Dermis blood vessel endothelial cell (primary cell): ENCODE measurements at places on chromosomes 12 and 14. TPM values are rescaled to one million over a fixed set of nuclear protein-coding genes. Genes with fewer than 3 reads are reported as not detected.
A peak's percentile ranks its signal among the peaks of the same experiment; 100 is the strongest.

Gene LRRC10
- total RNA-seq: not detected in 2 replicates

Gene ADGRD1
- 0.17 and 0.33 TPM in 2 replicates for total RNA-seq

Gene SERPINA12
- total RNA-seq: not detected in 2 replicates

Gene KLRK1
- total RNA-seq: not detected in 2 replicates

Gene EMP1
- 318 and 336 TPM in 2 replicates for total RNA-seq

Gene SGPP1
- 11.1 and 13.7 TPM in 2 replicates for total RNA-seq

Gene BCL11B
- under 0.01 and 0.05 TPM in 2 replicates for total RNA-seq

Gene C14orf39
- total RNA-seq: not detected in 2 replicates

Gene KRT74
- not detected in 2 replicates for total RNA-seq

Gene COX8C
- 0.23 TPM in 1 of 2 replicates, not detected in the other for total RNA-seq

- DNase-seq: no peak
Measured at GRCh38 chr14:104515059-104515810, 64.3 kb upstream of the C14orf180 start.

DNA sequence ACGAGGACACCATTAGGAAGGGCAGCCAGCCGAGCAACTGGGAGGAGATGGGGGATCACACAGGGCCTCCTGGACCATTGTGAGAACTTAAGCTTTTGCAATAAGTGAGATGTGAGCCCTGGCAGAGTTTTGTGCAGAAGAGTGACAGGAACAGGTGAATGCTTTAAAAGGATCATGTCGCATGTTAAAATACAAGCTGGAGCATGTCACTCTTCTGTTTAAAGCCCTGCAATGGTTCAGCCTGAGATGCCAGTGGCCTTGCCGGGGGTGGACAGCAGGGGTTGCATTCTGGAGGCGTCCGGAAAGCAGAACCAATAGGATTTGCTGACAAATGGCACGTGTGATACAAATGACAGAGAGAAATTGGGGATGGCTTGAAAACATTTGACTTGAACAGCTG is 137.5 kb upstream of the RFLNA start:
- no peak for DNase-seq

DNA sequence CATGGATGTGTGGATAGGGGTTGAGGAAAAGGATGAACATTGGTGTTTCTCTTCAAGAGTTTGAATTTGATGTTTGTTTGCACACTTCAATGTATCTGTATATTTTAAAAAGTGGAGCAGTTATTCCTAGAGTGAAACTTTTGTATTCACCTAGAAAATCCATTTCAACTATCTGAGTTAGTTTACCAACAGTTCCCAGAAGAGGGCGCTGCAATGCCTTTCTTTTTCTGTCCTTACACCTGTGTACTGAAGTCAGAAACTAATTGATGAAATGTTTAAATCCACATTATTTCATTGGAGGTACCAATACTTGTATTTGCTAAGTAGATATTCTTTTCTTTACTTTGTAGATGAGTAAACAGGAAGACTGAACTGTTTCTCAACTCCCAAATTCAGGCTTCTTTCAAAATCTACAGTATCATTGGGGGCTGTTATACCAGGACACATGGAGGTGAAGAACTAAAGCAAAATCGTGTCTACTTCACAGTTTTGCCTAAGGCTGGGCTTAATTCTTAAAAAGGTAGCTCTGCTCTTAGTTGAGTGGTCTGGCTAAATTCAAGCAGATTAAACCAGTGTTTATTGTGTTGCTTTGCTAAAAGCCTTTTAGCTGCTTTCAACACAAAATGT is 26.6 kb upstream of the KLRB1 start:
- peak; percentile 80 for DNase-seq

- DNase-seq: peak; percentile 74
Measured at GRCh38 chr14:75295061-75295461, 16.4 kb downstream of the FOS start.

DNA sequence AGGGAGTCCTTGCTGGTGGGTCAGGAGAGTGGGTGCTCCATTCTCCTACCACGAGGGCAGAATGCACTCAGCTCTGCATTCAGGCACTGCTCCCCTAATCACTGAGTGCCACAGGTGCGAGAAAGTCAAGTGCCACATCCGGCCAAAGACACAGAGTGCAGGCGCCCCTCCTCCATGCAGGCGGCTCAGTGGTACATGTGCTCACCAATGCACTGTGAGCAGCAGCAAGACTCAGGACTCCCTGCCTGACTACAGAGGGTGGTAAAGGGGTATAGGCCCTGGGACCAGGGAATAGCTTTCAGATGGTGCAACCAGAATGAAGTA is 32.9 kb downstream of the ZFYVE21 start:
- DNase-seq: no peak

GRCh38 chr12:116520801-116521471 is 38.2 kb upstream of the MAP1LC3B2 start:
- DNase-seq: peak; percentile 49

GRCh38 chr12:131012279-131013069 is 58.8 kb downstream of the ADGRD1 start:
- DNase-seq: no peak

- DNase-seq: no peak
Measured at GRCh38 chr12:9742661-9743060, 9.8 kb upstream of the CLECL1 start.

DNA sequence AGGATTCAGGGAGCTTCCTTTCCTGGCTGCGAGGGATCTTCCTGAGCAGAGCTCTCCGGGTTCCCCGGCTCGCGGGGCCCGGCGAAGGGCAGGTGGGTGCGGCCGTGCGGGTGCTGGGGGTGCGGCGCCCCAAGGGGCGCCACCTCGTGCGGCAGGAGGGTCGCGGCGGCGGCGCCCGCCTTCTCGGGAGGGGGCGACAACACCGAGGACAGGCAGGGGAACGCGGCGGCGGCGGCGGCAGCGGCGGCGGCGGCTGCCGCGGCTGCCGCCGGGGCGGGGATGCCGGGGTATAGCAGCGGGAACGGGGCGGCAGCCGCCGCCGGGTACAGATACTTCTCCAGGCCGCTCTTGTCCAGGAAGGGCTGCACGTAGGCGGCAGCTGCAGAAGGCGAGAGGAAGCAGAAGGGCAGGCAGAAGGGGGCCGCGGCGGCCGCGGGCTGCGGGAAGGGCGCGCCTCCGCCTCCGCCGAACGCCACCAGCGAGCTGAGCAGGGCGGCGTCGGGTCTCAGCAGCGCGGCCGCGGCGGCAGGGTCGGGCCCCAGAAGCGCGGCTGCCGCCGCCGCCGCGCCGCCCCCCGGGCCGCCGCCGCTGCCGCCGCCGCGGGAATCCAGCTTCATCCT is 2.7 kb downstream of the BHLHE41 start:
- peak; percentile 44 for DNase-seq

DNA sequence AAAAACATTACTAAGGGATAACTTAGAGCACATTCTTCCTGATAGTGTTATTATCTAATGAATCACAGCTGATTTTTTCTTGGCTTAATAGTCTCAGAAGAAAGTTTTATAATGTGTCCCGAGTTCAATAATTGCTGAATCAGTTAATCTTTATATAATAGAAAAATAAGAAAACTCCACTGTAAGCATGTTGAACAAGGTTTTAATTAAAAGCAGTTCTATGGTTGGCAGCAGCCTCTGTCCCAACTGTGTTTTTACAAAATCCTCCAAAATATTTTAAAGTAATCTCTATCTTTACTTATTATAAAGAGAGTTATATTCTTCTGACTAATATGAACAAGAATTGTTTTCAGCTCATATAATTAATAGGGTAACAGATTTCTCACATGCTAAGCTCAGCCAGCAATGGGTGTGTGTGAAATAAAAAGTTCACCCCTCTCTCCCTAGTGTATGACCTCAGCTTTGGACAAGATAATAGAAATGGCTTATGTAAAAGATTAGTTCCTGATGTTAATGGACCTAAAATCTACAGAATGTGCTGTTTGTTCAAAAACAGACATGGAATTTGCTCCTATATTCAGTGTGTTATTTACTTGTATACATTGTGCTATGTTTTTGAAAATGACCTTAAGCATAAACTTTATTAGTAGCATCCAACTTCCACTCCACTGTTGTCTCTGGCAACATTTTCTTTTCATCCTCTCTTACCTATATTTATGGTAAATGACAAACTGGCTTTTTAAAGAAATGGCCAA is 67.1 kb upstream of the DCN start:
- DNase-seq: no peak

- DNase-seq: no peak
Measured at GRCh38 chr12:50581226-50582184, 76.7 kb downstream of the DIP2B start.

DNA sequence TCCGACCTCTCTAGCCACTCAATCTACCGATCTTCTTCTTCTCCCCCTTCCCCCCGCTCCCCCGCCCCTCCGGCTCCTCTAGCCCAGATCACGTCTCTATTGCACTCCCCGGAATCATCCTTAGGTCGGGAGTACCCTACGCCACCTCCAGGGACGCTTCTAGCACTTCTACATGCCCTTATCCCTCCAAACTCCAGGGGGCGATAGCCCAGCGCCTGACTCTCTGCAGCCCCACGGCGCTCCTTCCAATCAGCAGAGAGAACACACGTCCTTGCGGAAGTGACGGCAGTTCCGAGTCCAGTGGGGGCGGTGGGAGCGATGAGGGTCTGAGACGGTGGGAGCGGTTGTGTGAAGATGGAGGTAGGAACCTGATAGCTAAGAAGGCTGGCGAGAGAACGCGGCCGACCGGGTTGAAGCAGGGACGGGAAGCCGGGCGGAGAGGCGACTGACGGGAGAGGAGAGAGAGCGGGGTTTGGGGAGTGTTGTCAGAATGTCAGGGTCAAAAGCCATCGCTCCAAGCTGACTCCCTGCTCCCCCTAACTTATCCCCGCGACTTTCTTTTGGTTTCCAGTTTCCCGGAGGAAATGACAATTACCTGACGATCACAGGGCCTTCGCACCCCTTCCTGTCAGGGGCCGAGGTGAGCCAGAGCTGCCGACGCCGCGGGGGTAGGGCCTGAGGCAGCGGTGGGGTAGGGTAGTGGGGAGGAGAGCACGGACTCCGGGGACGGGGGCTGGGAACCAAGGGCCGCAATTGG is at the start of the genes RAB2B and TOX4:
TSS of gene RAB2B (minus strand) at position 35 of the 757 bp plus-strand sequence. CDS start 87 bp downstream, outside the sequence.
TSS of gene TOX4 (plus strand) at position 271 of the 757 bp plus-strand sequence. CDS start at position 355, 84 bp downstream.
- DNase-seq: peak; percentile 99

DNA sequence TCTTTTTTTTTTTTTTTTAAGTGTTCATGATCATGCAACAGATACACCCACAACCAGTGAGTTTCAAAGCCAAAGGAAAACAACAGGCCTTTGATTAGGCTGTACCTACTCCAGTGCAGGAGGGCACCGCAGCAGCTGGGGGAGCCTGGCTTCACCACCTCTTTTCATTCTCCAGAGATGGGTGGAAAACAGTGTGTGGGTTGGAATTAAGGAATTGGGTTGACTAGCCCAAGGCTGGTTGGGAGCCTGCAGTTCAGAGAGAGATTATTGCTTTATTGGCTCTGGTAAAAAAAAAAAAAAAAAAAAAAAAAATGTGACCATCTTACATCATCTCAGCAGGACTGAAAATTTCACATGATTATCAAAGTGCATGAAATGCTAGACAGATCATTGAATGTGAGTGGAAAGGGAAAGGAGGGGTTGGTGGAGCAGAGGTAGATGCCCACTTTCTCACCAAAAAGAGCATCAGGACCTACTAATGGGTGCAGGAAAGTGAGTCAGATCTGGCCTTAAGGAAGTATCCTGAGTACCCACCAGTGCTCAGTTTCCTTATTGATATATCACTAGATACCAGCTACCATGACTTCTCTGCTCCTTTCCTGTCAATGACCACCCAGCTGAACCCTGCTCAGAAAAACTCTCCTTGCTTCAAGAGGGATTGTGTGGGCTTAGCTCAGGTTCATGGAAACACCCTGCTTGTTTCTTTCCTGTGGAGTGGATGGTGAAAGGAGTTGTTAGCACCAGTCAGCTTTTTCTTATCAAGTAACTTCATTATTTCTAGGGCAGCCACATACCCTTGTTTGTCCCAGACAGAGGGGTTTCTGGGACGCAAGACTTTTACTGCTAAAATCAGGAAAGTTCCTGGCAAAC is 54.8 kb upstream of the DYRK2 start:
- DNase-seq: no peak

DNA sequence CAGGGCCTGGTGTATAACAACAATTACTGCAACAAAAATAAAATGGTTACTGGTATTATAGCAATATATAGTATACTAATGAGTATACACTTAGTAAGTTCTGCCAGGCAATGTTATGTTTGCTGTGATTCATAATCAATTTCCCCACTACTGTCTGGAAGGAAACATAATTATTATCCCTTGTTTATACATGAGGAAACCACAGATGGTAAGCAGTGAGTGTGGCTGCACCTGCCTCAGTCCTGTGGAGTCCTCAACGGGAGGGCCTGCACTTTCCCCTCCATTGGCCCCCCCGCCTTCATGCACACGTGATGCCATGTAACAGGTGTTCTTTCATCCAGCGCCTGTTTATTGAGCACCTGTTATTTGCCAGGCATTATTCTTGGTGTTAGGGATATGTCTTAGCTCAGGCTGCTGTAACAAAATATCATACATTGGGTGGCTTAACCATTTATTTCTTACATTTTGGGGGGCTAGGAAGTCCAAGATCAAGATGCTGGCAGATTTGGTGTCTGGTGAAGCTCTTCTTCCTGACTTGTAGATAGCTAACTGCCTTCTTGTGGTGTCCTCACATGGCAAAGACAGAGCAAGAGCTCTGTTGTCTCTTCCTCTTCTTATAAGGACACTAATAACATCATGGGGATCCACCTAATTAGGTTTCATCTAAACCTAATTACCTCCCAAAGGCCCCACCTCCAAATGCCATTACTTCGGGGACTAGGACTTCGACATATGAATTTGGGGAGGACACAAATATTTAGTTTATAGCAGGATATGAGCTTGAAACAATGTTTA is 59.5 kb upstream of the CHGA start:
- peak; percentile 78 for DNase-seq

- DNase-seq: peak; percentile 60
Measured at GRCh38 chr14:64760146-64760755, 56.0 kb downstream of the PLEKHG3 start.

GRCh38 chr14:53368711-53369201 is 215.6 kb upstream of the DDHD1 start:
- peak; percentile 44 for DNase-seq

- no peak for DNase-seq
Measured at GRCh38 chr12:64082116-64082515, 140.0 kb downstream of the KICS2 start.

DNA sequence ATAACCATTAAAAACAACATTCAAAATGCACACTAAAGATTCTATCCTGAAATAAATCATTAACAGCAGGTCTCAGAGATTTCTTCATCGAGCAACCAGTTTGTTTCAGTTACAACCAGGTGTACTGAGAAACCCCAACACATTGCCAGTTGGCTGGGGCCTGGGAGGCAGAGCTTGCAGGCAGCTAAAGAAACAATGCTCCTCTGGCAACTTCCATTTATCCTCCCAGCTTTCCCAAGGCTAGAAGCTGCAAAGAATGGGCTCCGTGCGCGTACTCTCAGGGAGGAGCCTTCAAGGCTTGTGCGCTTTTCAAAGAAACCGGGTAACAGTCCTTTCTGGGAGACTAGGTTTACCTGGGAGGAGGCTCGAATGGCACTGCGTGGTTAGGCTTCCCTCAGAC is 181.6 kb downstream of the MSRB3 start:
- no peak for DNase-seq

DNA sequence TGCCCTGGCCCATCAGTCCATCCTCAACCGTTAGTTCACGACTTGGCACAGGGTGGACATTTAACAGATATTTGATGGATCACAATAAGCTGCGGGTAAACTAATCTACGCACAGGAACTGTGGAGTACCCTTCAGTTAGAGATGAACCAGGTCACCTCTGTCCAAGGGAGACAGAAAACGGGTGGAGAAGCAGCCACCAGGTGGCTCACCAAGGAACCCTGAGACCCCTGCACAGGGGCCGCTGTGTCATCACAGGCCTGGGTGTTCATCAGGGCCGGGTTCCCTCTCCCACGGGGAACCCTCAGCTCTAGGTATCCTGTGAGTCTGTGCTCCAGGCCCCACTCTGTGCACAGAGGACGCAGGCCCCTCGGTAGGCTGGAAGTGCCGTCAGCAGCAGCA is 122.2 kb downstream of the PIWIL1 start:
- DNase-seq: no peak

GRCh38 chr12:69385038-69385437 is 25.5 kb downstream of the YEATS4 start:
- no peak for DNase-seq
